Smooth muscle cell of trachea (primary cell): ENCODE measurements at places on chromosomes 12 and 14. TPM values are rescaled to one million over a fixed set of nuclear protein-coding genes. Genes with fewer than 3 reads are reported as not detected.

LUM gene
- 202 and 375 TPM in 2 replicates for total RNA-seq

VRTN gene
- total RNA-seq = not detected in 2 replicates

DGLUCY gene
- total RNA-seq = 81.4 and 101 TPM in 2 replicates

CLEC1B gene
- not detected in 2 replicates for total RNA-seq

HAL gene
- under 0.01 TPM in 2 replicates for total RNA-seq

SYCP3 gene
- 0.17 TPM in 1 of 2 replicates, not detected in the other for total RNA-seq
